Esophagus squamous epithelium (tissue), 5 donors: ENCODE measurements at places on chromosomes 6 and 20.

DNA sequence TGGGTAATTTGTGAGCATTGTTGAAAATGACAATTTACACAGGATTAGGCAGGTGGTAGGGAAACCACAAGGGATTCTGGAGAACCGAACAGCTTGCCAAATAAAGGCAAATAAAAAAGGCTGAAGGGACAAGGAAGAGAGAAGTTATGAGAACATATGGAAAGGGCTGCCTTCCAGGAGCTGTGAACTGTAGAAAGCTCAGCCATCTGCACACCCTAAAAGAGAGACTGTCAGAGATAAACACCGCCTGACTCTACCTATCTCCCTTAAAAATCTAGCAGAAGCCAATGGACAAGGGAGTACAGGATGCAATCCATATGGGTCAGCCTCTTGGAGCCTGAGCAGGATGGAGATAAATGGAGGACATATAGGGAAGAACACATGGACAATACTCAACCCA lies 12.7 kb upstream of the SLC17A1 start:
- no peak for DNase-seq

DNA sequence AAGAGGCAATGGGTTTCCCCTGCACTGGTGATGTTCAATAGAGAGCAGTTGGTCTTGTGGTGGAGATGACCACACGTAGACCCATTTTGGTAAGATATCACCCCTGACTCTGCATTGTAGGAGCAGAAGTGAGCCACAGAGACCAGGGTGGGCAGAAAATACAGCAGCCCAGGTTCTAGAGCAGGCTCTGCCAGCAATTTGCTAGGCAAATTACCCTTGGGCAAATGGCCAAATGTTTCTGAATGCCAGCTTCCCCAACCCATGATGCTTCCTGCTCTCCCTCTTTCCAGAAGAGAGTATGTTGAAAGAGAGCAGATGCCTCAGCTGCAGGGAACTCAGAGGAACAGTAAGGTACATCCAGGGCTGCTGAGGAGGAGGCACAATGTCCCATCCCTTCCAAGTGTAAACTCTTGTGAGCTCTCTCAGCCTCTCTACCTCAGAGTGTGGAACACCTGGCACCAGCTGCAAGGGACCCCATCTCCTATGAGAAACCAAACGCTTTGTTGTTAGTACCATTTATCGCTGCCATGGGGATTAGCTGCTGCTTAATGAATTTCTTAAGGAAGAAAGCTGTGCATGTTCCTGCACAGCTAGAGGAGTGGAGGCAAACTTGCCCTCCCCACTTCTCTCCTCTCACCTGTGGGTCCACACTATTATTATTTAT lies 317.5 kb upstream of the MOCS1 start:
- no peak for DNase-seq

DNA sequence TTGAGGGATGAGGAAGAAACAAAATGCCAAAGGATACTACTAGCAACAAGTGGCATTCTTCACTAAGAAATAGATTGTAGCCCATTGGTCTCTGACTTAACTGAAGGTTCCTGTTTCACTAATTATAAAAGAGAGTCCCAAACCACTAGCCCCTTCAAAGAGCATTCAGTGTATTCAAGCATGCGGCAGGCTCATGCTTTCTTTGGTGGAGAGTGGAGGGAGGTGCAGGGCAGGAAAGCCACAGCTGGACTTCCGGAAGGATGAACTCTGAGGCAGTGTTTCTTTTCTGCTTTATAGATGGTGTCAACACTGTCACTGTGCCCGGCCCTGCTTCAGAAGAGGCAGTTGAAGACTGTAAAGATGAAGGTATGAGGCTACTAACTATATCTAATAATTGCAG lies 636.1 kb downstream of the KIF16B start:
- DNase-seq, result no peak

GRCh38 chr6:8435845-8436168 lies 462 bp upstream of the SLC35B3 start:
- DNase-seq, result no peak

GRCh38 chr20:49810491-49811190 lies 2.0 kb upstream of the SLC9A8 start:
- no peak for DNase-seq

DNA sequence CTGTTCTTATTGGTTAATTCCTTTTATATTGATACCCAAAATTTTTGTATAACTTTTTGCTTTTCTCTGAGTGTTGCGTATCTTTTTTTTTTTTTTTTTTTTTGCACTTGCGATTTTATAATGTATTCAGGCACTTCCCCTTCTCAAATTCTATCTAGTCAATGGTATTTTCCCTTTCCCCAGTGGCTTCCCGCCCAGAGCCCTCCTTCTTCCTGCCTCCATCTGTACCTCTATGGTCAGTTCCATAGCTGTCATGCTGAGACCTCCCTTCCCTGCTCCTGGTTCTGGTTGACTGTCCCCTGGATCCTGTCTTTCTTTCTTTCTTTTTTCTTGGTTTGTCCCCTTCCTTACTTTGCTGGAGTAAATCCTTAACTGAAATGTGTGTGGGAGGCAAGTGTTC lies 94.7 kb downstream of the RNF144B start:
- no peak for DNase-seq

- no peak for DNase-seq
These were observed 30.8 kb downstream of the JAG1 start for GRCh38 chr20:10642856-10643559.

- no peak for DNase-seq
These were observed 178.7 kb downstream of the DTNBP1 start for GRCh38 chr6:15484140-15484539.

- no peak for DNase-seq
These were observed 53.8 kb downstream of the TRIM38 start for GRCh38 chr6:26016245-26016962.

DNA sequence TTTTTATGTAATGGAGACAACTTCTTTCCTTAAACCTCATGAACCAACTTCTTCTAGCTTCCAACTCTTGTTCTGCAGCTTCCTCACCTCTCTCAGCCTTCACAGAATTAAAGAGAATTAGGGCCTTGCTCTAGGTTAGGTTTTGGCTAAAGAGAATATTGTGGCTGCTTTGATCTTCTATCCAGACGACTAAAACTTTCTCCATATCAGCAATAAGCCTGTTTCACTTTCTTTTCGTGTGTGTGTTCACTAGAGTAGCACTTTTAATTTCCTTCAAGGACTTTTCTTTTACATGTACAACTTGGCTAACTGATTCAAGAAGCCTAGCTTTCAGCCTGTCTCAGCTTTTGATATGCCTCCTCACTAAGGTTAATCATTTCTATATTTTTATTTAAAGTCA lies 596.1 kb upstream of the NRSN1 start:
- no peak for DNase-seq

DNA sequence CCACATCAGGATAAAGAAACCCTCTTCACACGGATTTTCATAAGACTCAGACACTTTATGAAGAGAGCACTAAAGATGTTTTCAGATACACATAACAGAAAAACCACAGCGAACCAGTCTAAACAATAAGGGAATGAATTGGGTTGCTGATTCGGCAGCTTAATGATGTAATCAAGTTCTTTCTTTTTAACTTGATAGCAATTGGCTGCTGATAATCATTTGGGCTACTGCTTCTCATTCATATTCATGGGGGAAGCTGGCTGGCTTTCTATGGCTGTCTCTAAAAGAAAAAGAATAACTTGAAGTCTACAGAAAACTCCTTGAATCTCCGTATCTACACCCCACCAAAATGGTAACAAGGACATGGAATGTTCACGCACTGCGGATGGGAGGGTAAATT lies 20.0 kb upstream of the TMEM181 start:
- DNase-seq, result no peak

DNA sequence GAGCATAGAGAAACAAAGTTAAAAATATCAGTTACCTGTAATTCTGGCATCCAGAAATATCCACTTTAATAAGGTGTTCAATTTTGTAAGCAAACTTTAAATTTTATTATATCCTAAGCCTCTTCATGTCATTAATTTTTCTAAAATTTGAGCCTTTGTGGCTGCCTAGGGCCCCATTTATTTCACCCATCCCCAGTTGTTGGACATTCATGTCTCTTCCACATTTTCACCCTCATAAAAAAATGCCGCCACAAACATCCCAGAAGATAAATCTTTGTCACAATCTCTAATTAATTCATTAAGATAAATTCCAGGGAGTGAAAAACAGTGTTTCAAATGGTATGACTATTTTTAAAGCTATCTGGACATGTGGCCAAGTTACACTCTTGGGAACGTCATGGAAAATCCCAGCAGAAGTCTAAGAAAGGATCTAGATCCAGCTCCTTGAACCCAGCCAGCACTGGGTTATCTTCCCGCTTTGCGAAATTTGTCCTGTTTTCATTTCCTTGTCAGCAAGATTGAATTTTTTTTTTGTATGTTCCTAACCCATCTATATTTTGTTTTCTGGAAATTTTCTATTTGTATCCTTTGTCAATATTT lies 97.2 kb downstream of the TMEM242 start:
- no peak for DNase-seq

- no peak for DNase-seq
These were observed 49.1 kb downstream of the PLAGL1 start for GRCh38 chr6:143958839-143959399.

GRCh38 chr6:31882344-31882743 lies 3.5 kb upstream of the SLC44A4 start:
- DNase-seq, result no peak

DNA sequence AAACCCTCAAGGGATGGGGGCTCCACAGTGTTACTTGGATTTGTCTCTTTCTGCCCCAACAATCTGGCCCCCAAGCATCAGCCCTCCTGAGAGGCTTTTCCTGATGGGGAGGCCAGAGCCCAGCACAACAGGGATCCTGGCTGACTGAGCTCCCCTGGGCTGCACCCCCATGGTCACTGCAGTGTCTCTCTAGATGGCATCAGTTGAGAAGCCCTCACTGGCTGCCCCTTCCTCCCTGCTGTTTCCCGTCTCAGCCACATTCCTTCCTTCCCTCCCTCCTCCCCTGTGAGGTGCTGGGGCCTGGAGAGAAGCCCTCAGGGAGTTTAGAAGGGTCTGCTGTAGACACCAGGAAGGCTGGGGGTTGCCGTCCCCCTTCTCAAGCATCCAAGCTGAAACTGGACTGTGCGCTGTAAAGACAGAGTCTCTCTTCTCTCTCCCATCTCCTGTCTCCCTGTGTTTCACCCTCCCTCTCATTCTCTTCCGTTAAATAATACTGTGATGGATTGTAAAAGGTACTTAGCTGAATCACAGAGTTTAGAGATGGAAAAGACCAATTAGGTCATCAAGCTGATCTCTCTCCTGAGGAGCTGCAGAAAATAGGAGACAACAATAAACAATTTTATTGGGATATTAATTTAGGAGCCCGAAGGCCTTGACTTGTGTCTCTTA lies 29.7 kb downstream of the SAYSD1 start:
- no peak for DNase-seq

DNA sequence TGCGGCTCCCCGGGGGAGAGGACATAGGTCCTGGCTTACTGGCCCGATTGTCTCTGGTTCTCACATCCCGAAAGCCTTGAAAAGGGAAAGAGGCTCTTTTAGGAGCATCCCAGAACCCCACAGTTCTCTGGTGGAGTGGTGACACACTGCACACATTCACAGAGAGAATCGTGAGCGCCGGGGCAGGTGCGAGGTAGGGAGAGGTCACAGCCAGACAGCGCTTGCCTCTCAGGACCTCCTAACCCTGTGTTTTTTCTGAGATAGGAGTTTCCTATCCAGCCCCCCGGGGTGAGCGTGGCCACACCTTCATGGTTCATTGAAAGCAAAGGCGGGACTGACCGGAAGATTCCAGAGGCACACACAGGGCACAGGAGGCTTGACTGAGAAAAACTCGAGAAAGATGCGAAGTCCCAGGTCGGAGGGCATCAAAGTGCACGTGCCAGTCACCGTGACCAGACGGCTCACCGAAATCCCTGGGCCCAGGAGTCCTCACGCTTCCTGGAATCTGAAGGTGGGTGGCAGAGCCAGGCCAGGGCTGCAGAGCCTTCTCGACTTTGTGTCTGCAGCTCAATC lies 46.5 kb upstream of the FRMD1 start:
- no peak for DNase-seq

DNA sequence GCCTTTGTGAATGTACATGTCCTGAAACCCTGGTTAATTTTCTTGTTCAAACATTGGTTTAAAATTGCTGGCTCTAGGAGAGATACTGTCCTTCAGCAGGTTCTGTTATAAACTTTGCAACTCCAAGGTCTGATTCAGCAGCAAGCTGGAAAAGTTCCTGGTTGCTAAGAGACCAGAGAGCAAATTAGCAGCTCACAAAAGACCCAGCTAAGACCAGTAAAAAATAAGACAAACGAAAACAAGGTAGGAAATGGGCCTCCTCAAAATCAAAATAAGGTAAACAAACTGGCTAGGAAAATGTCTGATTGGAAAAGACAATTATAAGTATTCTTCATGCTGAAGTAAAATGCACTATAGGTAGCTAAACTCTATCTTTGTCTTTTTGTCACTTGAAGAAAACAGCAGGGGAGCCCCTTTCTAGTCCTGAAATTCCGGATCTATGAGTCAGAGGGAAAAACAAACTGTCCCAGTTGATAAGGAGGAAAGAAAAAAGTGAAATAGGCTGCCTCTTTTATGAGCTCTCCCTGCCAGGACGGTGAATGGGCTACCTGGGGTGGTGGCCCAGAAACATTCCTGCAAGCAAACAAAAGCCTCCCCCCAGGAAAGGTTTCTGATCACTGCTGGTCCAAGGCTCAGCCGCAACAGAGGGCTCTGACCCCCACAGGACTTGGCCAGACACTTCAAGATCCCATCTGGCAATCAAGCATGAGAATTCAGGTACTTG lies 41.6 kb downstream of the UNC5CL start:
- no peak for DNase-seq

- DNase-seq, result no peak
These were observed 111.0 kb downstream of the ATG5 start for GRCh38 chr6:106214531-106214930.

- DNase-seq, result no peak
These were observed 833.5 kb downstream of the DHX35 start for GRCh38 chr20:39795401-39796272.

- DNase-seq, result no peak
These were observed 80.7 kb upstream of the CD83 start for GRCh38 chr6:14036911-14037310.

GRCh38 chr6:44057931-44058616 lies 69.2 kb downstream of the MRPL14 start:
- no peak for DNase-seq

GRCh38 chr6:42075159-42075838 lies 25.0 kb downstream of the TAF8 start:
- DNase-seq, result no peak

GRCh38 chr6:31920811-31921210 lies 6.7 kb upstream of the C2 start:
- DNase-seq, result no peak

DNA sequence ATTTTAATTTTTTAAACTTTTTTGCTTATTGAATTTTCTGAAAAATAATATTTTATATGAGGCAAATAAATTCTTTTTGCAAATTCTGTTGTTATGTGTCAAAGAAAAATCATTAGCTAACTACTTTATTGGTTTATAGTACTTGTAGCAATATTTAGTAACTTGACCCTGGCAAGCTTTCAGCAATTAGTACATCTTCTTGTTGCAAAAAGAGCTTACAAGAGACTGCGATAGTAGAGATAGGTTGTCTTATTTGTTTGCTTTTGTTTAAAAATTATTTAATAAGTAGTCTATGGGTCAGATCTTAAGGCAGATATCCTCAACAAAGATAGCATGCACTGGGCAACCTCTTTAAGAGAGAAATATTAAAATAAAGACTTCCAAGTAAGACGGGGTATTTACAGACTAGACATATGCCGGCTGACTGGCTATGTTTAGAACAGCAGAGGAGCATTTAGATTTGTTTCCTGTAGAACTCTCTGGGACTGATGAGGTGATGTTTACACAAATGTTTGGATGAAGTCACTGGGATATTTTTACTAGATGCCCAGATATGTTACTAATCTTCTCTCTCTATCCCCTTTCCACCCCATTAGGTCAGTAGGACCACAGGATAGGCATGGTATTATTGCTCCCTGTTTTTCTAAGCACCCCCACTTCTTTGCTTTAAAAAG lies 25.0 kb downstream of the VGLL2 start:
- no peak for DNase-seq
